SW 1271 (cell line): ENCODE measurements at places on chromosomes 7 and 10.

- DNase-seq, result peak; percentile 6
Measured at GRCh38 chr10:72170263-72170662, 45.5 kb upstream of the ANAPC16 start.

GRCh38 chr7:153943457-153943856, 108.7 kb upstream of the DPP6 start:
- no peak for DNase-seq

DNA sequence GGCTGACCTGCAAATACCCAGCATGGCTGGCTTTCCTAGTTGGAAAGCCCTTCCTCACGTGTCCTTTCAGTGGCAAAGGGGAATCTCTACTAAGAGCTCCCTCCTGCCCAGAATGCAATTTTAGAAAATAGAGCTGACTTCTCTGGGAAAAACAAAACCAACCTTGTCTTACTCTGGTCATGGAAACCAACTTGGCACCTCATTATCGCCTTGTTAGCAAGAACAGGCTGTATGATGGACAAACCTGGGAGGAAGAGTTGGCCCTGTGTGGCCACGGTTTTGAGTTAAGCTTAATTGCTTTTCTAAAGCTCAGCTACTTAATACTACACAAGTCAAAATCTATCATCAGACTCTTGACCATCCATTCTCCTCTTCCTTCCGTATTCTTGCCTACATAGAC, 94.1 kb upstream of the PDCD4 start:
- DNase-seq, result no peak

- no peak for DNase-seq
Measured at GRCh38 chr10:51014680-51015389, 59.5 kb upstream of the PRKG1 start.

GRCh38 chr7:22066522-22066921, 120.8 kb upstream of the CDCA7L start:
- no peak for DNase-seq

DNA sequence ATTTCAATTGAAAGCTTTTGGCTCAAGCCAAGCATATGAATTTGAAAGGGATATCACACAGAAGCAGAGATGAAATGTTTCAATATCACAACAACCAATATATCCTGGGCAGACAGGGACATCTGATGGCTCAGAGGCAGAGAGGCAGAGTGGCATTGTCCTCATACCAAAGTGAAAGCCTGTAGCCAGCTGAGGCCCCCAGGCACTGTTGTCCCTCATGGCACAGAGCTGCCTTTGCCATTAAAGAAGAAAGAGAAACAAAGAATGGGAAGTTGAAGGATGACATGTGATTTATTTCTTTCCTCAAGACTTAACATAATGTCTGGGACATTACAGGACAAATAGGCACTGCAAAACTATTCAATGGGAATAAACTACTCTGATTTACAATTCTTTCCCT, 504.3 kb upstream of the PCDH15 start:
- no peak for DNase-seq

DNA sequence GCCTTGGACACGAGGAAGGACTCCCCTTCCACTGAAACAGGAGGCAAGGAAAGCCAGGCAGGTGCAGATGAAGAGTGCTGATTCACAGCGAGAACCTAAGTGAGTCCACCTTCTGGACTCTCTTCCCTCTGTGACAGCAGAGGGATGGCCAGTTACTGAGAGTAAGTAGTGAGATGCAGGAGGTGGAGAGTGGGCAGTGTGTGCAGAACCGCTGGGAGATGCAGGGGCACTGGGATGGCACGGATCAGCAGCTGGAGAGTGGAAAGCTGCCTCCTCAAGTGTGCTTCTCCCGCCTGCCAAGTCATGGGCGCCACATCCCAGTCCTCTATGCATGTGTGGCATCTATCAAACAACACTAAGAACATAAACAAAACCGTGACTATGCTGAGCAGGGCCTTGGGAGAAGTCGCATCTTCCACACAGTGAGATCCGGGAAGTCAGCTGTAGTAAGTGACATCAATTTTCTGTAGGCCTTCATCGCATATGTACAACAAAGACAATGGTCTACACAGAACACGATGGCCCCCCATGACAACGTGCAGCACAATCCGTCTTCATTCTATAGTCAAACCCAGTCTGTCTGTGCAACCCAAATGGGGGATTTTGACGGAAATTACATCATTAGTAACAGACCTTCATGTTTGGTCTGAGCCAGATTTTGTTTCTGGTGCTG, 217.4 kb upstream of the KLF14 start:
- no peak for DNase-seq

GRCh38 chr7:100896732-100897608, 1.3 kb upstream of the ACHE start:
- no peak for DNase-seq

GRCh38 chr7:105532709-105533460, 884 bp downstream of the RINT1 start:
- no peak for DNase-seq

GRCh38 chr10:88538048-88538447, 45.1 kb downstream of the RNLS start:
- DNase-seq, result no peak

DNA sequence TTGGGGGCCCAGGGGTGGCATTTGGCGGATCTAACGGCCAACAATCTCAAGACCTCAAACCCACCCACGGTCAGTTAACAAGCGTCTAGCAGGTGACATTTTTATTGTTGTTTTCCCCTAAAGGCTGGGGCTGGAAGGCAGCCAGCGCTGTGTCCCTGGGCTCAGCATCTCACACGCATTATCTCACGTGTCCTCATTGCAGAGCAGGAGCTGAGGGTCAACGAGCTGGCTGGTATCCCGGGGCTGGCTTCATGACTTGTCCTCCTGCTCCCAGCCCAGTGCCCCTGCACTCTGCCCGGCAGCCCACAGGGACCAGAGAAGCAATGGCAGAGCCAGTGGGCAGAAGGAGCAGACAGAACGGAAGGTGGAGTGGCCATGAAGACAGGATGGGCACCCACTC, 54.4 kb upstream of the TMEM273 start:
- DNase-seq, result no peak

GRCh38 chr7:158409816-158410330, 177.8 kb downstream of the PTPRN2 start:
- no peak for DNase-seq

DNA sequence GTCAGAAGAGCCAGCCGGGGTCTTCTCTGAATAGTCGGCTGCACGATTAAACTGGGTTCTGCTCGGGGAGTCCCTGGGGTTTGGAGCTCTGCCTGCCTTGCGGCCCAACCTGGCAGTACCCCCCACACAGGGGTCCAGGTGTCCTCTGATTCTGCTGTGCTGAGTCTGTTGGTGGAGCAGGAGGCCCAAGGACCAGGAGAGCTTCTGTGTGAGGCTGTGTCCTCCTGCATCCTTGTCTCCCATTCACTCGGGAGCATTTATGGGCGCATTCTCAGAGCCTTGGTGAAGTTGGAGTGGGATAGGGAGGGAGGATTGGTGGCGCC, 14.2 kb downstream of the INPP5A start:
- DNase-seq, result no peak

GRCh38 chr10:123797813-123798212, 93.8 kb downstream of the CPXM2 start:
- DNase-seq, result no peak

DNA sequence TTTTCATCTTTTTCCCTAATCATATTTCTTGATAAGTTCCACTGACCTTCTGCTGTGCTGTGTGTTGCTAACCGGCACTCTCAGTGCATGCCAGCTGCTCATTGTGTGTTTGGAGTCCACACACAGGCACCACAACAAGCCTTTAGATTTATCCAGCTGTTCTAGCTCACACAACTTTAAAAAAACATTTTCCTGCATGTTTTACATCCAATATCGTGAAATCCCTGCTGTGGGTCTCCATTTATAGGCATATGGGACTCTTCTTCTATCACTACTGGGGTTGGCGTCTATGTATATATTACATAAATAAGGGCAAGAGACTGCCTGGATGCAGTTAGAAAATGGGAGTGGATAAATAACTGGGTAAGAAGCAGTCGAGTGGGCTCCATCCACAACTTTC, 183.6 kb upstream of the ADARB2 start:
- no peak for DNase-seq

DNA sequence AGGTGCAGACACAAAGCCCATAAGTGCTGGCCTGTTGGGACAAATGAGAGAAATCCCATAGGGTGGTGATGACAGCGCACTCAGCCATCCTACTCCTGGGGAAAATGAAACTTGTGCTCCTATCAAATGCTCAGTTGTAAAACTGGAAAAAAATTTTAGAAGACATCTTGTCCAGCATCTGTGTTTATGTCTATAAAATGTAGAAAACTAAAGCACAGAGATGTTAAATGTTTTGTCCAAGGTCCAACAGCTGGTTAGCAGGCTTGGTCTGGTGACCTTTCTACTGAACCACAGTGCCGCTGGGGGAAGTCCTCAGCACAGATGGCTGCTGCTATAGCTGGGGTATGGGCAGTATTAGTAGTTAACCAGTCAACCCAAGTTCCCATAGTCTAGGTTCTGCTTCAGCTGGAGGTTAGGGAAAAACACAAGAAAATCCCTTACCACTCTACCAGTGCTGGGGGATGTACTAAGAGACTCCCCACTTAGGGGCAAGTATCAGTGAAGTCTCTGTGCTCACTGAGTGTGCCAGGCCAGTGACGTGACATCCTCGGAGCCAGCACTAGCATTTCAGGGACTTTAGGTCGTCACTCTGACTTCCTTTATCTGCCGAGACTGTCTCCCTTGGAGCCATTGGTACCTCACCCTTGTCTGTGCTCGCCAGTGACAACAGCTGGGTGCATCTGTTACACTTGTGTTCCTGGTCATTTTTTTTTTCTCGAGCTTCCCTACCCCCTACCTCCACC, 1.9 kb downstream of the TSPAN33 start:
- no peak for DNase-seq

GRCh38 chr10:121754666-121755065, 156.4 kb upstream of the FGFR2 start:
- DNase-seq, result no peak

- DNase-seq, result no peak
Measured at GRCh38 chr7:44107961-44108767, 4.0 kb downstream of the AEBP1 start.

- no peak for DNase-seq
Measured at GRCh38 chr7:102456327-102456726, 8.3 kb downstream of the ALKBH4 start.

DNA sequence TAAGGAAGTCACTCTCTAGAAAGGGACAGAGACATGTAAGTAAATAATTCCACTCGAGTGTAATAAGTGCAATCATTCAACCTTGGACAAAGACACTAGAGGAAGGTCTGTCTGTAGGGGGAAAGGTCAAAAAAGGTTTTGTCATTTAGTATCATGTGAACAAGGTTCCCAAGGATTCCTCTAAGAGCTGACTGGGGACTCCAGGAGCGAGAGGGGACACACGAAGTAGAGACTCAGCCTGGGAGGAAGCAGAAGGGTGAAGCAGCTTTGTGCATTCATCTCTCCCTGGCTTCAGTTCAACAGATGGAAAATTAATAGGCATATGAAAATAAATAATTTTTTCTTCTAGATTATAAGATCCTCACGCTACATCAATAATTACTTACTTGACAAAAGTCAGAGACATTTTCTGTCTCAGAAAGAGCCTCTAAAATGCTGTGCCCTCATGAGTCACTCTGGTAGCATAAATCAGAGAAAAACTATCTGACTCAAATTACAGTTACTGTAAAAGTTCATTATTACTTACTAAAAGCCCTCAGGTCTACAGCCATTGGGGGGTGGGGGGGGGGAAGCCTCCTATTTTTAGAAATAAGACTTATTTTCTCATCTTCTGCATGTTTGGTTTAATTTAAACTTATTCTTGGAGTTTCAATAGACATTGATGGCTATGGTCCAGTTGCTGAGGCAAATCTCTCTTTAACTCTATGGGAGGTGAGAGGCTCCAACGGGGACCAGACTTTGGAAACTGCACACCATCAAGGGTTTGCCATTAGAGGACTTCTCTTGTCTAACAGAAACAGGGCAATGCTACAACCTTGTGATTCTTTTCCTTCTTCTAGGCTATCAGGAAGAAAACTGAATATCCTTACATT, 275.1 kb upstream of the KLF14 start:
- DNase-seq, result no peak

DNA sequence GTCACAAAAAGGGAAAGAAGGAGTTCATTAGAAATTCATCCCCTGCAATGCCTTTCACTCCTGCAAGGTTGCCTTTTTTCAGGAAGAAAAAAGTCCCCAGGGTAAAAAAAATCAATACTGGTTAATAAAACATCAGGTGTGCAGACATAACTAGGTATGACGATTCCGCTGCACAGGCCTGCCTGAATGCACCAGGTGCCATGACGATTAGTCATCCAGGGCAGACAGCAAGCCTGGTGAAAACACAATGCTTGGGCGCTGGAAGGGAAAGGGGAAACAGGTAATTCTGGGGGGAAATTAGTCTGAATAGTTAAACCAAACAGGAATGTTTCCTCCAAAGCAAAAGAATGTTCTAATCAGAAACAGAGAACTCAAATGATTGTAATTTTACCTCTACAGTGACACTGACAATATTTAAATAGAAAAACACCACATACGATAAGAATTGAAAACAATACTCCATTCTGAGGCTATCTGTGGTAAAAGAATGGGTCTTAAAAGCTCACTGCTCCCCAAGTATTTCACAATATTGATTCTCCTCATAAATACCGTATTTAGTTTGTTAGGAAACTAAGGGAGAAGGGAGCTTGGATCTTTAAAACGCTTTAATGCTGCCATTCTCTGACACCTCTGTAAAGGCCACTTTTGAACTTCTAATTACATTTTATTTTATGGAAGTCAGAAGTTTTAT, 45.2 kb downstream of the VPS41 start:
- DNase-seq, result no peak

- no peak for DNase-seq
Measured at GRCh38 chr7:74280985-74281384, 8.2 kb upstream of the CLIP2 start.

DNA sequence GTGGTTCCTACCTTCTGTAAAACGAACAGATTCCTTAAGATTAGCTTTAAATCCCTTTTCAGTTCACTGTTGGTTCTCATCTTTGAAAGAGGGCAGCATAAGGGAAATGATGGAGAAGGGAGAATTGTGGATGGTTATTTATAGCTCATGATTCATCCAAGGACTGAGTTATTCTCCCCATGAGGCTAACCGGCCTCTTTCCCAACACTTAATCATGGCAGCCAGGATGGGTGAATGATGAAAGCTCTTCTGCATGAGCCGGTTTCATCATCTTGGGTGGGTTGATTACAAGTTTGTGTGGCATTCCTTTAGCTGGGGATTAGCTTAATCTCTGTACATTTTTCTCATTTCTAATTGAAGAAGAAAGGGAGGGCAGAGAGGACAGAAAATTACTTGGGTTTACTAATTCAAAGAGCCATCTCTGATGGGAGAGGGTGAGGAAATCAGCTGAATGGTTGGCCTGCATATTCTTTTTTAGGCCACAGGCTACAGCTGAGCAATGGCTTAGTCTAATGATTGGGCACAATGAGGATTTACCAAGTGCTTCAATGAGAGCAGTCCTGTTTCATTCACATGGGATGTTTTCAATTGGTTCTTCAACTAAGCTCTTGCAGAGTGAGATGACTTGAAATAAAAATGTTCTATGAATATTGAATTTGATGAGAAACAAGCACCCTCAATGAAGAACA, 250.0 kb downstream of the BMPER start:
- DNase-seq, result no peak

- no peak for DNase-seq
Measured at GRCh38 chr7:12139416-12139815, 71.7 kb upstream of the TMEM106B start.
